ENCODE measurements at places on chromosomes 5 and 9.

GRCh38 chr9:70119786-70120185, 76.1 kb downstream of the MAMDC2 start:
- no peak for DNase-seq

DNA sequence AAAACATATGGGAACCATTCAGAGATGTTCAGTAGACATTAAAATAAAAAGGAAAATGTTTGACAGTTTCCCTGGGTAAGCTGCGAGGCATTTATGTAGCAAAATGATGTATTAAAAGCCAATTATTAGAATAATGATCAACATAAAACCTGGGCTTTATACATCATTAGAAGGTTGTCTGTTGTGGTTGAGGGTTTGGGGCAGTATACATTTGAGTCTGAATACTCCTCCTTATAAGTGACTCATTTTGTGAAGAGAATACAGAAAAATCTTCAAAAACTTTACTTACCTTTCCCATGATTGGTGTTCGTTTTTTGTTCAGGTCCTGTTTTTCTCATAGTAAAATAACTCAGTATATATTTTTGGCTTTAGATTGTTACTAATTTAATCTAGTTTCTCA, 119.5 kb downstream of the ZCCHC7 start:
- no peak for DNase-seq

DNA sequence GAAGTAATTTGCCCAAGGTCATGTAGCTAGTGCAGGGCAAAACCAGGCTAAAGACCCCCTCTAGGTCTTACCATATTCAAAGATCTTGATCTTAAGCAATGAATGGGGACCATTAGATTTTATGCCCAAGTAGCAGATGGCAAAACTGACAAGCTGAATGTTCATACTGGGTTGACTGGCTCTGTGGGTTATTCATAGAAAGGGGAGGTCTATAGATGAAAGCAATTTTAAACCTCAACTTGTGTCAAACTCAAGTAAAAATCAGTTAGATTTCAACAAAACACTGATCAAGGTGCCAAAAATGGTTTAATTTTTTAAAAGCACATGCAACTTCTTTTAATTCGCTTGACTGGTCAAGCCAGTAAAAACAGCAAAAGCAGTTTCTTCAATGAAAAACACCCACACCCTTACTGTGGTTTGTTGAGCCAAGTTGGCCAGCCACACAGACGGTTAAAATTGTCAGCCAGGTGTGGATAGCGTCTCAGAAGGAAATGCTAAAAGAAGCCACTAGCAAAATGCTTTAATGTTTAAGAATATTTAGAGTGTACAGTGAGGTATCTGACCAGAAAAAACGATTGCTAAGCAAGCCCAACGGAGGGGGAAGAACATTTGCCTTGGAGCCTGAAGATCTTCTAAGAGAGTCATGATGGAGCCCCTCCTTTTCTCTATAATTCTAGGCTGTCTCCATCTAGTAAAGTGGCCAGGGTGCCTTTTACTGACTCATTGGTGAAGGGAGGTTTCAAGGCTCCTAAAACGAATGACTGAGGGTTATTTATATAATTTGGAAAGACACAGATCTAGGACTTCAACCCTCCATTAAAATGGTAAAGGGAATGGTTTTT, 539.6 kb upstream of the CLINT1 start:
- no peak for DNase-seq

GRCh38 chr9:136799854-136800657, 3.9 kb downstream of the CCDC183 start:
- no peak for DNase-seq

GRCh38 chr5:178423431-178423830, 166.8 kb downstream of the COL23A1 start:
- no peak for DNase-seq

DNA sequence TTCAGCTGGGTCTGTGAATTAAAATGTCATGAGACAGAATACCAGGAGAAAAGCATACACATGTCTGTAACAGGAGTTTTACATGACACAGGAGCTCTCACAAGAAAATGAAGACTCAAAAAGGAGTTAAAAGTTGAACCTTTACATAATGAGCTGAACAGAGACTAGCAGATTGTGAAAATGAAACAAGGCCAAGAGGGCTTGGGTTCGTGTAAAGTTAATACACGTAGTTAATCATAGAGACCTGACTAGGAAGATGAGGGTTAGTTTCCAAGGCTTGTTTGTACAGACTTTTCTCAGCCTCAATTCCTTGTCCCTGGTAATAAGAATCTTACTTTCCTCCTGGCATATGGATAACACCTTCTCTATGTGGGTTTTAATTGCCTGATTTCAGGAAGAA, 1294.0 kb downstream of the MAT2B start:
- DNase-seq = no peak

GRCh38 chr5:119313197-119313596, 42.6 kb upstream of the TNFAIP8 start:
- no peak for DNase-seq

GRCh38 chr5:13640270-13640669, 304.2 kb downstream of the DNAH5 start:
- DNase-seq = no peak

- DNase-seq = no peak
Measured at GRCh38 chr9:137252555-137253506, 1.7 kb downstream of the STPG3 start.

- no peak for DNase-seq
Measured at GRCh38 chr5:142636093-142636492, 49.8 kb downstream of the FGF1 start.

- DNase-seq = no peak
Measured at GRCh38 chr5:111486055-111486454, 26.3 kb downstream of the STARD4 start.

GRCh38 chr9:110316261-110317075, 21.2 kb downstream of the TXNDC8 start:
- no peak for DNase-seq

- no peak for DNase-seq
Measured at GRCh38 chr5:15737036-15737821, 237.2 kb downstream of the FBXL7 start.
